ENCODE measurements at places on chromosomes 6 and 20.

DNA sequence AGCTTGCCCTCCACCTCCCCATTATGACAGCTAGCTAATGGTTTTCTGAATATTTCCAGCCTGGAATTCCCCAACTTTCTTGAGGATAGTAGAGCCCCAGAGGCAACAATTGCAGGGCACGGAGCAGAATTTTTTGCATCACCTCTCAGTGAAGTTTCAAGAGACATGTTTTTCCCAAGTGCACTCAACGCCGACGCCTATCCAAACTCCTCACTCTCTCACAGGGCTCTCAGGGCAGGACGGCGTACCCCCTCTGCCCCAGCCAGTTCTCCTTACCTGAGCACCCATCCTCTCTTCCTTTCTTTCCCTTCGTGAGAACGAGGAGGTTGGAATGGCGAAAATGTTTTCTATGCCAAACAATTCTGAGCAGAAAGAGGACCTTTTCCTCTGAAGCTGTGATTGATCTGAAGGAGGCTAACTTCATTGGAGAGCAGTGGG lies 83.1 kb upstream of the FOXQ1 start:
- no peak for DNase-seq

GRCh38 chr6:53014063-53014462 lies 19.0 kb upstream of the GSTA4 start:
- DNase-seq = peak; percentile 48

DNA sequence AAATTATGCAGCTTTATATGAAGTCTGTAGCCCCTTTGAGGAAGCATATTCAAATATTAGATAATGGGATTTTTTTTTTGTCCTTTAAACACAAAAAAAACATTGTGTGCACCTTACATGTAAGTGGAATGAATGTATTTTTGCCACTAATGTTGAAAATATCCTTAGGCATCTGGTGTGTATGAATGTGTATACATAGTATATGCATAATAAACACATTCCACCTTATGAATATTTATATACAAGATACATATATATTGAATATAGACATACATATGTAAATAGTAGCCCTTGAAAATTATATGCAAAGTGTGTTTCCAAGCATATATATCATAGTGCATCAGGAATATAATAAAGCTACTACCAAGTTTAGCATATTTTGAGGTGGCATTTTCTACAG lies 94.8 kb downstream of the SOBP start:
- DNase-seq = no peak

DNA sequence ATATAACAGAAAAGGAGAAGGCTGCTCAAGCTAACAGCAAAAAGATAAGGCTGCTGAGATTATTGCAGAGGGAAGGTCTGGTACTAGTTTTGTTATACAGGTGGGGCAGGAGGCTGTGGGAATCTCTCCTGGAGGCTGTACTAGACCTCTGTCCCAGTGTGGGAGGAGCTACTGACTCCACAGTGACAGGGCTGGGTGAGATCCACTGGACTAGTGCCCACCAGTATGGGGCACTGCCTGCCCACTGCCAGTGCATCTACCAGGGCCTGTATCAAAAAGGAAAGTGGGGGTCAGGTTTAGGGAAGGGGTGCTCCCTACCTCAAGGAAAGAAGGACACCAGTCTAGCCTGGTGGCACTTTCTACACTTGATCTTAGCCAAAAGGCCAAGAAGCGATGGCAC lies 30.1 kb downstream of the GSTA2 start:
- no peak for DNase-seq

- peak; percentile 10 for DNase-seq
Observed at GRCh38 chr6:107179004-107179403, 63.7 kb upstream of the BEND3 start.

DNA sequence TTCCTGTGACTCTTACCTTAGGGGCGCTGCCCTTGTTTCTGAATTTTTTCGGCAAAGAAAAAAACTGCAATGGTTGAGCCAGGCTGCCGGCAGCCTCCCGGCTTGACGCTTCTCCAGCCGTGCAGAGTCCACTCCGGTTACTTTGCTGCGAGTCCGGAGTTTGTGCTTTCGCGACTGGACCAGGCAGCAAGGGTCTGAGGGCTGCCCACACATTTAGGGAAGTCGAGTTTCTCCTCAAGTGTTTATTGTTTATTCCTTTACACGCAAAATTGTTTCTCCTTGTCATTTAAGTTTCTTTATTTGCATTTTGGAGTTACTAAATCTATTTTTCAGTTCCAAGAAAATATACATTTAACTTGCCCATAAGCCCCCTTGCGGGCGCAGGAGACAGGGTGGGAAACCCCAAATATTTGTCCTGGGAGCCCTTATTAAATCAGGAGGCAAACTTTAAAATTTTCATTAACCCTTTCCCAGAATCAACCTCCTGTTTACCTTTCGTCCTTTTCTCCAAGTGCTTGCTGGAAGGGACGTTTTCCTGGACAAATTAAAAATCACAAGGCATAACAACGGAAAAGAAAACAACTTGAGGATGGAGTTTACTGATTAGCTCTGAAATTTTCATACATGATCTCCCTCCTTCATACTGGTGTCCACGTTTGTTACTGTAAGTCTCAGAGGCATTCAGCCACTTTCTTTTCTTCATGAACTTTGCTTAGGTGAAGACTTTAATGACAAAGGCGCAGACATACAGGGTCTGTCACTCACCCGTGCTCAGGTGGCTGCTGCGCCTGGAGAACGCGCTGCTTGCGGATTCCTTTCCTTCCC lies 1.7 kb upstream of the PDE10A start:
- DNase-seq = peak; percentile 13

- peak; percentile 78 for DNase-seq
Observed at GRCh38 chr6:3749977-3750316, 1.6 kb downstream of the PXDC1 start.

GRCh38 chr20:21615617-21616080 lies 89.8 kb upstream of the PAX1 start:
- peak; percentile 85 for DNase-seq

- peak; percentile 16 for DNase-seq
Observed at GRCh38 chr20:18986146-18986830, 172.7 kb downstream of the SCP2D1 start.

DNA sequence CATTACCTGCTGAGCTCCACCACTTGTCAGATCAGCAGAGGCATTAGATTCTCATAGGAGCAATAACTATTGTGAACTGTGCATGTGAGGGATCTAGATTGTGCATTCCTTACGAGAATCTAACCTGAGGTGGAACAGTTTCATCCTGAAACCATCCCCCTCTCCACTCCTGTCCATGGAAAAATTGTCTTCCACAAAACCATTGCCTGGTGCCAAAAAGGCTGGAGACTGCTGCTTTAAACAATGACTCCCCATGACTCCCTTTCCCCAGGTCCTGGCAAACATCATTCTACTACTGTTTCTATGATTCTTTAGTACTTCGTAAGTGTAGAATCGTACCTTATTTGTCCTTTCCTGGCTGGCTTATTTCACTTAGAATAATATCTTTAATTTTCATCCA lies 9.7 kb upstream of the DYNLRB1 start:
- no peak for DNase-seq

GRCh38 chr6:5139828-5140771 lies 55.0 kb downstream of the PPP1R3G start:
- no peak for DNase-seq

DNA sequence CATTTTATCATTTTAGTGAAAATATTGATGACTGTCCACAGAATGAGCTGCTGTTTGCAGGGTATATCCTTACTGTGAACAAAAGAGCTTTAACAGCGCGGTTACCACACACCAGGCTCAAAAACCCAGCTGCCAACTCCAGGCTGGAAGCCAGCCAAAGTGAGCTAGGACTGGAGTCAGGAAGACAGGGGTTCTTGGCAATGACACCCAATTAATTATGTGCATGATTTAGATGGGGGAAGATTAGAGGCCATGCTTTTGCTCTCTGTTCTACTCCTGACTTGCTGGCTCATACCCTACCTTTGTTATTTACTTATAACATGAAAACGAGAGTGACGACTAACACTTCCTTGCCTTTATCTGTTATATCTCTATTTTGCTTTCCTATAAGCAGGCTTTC lies 128.9 kb upstream of the SHLD1 start:
- no peak for DNase-seq

GRCh38 chr6:88107241-88107640 lies 58.9 kb downstream of the CNR1 start:
- DNase-seq = no peak

DNA sequence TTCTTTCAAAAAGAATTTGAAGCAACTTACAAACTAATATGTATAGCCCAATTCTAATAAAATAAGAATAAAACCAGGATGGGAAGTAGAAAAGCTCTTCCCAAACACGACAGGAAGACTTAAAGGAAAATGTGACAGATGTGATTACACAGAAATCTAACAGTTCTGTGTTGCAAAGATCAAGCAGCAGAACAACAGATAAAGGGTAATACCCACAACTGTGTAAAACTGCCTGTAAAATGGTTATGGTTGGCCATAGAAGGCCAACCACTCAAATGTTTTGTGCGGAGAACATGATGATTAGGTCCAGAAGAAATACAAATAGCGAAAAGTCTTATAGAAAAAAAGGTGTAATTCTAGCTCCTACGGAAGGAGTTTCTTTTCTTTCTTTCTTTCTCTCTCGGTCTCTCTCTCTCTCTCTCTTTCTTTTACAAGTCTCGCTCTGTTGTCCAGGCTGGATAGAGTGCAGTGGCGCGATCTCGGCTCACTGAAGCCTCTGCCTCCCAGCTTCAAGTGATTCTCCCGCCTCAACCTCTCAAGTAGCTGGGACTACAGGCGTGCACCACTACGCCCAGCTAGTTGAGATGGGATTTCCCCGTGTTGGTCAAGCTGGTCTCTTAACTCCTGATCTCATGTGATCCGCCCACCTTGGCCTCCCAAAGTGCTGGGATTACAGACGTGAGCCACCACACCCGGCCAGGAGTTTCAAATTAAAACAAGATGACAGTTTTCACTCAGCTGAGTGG lies 128.5 kb downstream of the QRSL1 start:
- no peak for DNase-seq

DNA sequence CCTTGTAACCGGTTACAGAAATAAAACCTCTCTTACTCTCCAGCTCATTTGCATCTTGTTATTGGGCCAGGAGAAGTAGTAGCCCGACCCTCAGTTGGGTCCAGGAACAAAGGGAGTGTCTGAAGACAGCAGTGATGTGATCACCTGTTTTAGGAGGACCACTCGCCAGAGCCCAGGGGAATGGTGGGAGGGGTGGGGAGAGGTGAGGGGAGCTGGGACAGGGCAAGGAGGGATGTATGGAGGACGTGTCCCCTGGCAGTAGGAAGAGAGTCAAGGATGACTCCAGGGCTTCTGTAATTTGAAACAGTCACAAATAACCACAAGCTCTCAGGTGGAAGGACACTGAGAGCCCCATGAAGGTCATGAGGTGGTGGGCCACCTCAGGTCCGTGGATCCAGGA lies 1.4 kb upstream of the PCMTD2 start:
- DNase-seq = no peak

- peak; percentile 41 for DNase-seq
Observed at GRCh38 chr6:12962987-12963386, 246.4 kb downstream of the PHACTR1 start.

GRCh38 chr20:3251806-3252205 lies 12.8 kb upstream of the SLC4A11 start:
- DNase-seq = peak; percentile 67

DNA sequence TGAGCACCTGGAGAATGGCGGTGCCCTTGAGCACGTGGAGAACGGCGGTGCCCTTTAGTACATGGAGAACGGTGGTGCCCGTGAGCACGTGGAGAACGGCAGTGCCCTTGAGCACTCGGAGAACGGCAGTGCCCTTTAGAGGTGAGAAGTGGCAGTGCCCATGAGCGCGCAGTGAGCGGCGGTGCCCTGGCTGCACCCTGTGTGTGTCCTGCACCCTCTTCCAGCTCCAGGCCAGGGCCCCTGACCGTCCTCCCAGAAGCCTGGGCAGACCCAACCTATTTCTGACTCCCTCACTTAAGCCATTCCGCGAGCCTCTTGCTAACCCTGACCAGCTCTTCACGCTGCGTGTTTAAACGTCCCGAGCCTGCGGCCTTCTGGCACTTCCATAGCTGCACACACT lies 151.3 kb downstream of the DLL1 start:
- no peak for DNase-seq

DNA sequence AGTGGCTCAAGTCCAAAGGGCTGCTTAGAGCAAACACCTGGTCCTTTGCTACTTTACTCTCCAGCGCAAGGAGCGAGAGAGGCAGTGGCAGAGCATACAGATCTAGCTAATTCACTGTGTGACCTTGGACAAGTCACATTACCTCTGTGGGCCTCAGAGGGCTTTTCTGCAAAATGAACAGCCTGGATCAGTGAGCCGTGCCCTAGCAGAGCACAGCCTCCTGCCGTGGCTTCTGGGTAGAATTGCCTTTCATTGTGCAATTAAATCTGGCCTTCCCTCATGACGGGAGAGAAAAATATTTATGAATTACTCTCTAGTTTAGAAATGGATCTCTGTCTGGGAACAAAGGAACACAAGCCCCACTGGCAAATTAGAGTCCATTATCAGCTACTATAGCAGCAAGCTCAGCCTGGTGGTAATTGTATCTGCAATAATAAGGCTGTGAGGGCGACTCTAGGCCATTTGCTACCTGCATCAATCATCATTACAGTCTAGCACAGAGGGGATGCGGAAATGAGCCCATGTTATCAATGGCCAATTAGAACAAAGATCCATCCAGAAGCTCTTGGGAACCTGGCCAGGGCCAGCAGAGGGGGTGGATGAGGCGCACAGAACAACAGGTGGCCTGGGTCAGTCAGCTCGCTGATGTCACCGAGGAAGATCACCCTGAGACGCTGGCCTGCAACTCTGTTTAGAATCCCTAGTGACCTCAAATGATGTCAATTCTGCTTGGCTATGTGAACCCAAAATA lies 114.2 kb upstream of the LY86 start:
- no peak for DNase-seq

GRCh38 chr6:138803861-138804260 lies 8.0 kb downstream of the ECT2L start:
- DNase-seq = peak; percentile 20

- DNase-seq = peak; percentile 84
Observed at GRCh38 chr6:35804996-35805736, at the start of gene LHFPL5. TSS of gene LHFPL5 (plus strand) at chr6:35805352. CDS start at chr6:35805671, 319 bp downstream.

- no peak for DNase-seq
Observed at GRCh38 chr20:57474205-57474604, 50.7 kb downstream of the CTCFL start.

GRCh38 chr6:39239527-39240154 lies 10.4 kb upstream of the KCNK5 start:
- DNase-seq = no peak

- no peak for DNase-seq
Observed at GRCh38 chr20:53028337-53029007, 56.3 kb downstream of the TSHZ2 start.

Measured in GM03348 (cell line).